ENCODE measurements at places on chromosomes 7 and 10. TPM values are rescaled to one million over a fixed set of nuclear protein-coding genes. Genes with fewer than 3 reads are reported as not detected.

DNA sequence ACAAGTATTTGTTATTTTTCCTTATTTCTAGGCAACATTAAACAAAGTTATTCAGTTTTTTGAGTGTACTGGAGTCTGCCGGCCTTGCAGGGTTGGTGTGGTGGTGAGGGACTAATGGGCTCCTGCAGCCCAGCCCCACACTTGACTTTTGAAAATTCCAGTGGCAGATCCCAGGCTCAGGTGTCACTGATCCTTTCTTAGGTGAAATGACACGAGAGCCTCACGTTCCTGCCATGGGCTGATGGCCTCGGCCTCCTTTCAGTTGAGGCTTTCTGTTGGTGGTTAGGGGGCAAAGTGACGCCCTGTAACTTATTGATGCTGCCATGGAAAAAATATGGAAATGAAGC lies 117.9 kb downstream of the NKX6-2 start:
- no peak for DNase-seq

DNA sequence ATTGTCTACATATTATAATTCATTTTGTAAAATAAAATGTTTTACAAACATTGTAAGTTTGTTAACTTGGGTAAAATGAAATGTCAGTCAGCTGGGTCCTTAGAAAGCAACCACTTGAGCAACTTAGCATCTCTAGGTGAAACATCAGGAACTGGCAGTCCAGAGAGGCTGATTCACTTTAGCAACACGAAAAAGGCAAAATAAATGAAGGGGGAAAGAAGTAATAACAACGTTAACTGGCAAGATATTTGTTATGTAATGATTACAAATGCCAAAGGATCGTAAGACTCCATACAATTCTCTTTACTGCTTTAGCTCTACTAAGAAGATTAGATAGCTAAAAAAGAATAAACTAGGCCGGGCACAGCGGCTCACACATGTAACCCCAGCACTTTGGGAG lies 5.0 kb downstream of the PDZD8 start:
- DNase-seq: no peak

DNA sequence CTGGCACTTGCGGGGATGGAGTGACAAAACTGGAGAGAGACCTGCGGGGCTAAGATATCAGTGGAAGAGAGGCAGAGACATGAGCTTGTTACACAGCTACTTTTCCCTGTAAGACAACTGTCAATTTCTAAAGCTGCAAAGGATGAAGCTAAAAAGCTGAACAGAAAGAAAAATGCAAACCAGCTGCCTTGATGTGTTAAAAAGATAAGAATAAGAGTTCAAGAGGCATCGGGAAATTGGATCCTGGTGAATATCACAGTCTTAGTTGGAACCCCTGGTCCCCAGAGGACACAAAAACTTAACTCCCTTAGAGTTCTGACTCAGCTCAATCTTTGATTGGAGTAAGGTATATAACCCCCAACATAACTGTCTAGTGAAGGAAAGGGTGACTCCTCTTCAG lies 38.8 kb downstream of the VPS41 start:
- no peak for DNase-seq

- no peak for DNase-seq
These were observed 57.1 kb downstream of the FAM107B start for GRCh38 chr10:14717552-14717951.

CTAGE4 gene
- 23.3 TPM for total RNA-seq

SHLD2 gene
- 24.0 TPM for total RNA-seq

GRM8 gene
- total RNA-seq: 2.1 TPM

ADIRF gene
- total RNA-seq: 1.0 TPM

PDCD4 gene
- 32.7 TPM for total RNA-seq

All from WTC11 (cell line).